ENCODE measurements at places on chromosomes 7 and 10. TPM values are rescaled to one million over a fixed set of nuclear protein-coding genes. Genes with fewer than 3 reads are reported as not detected.

HMX2 gene
- not detected for total RNA-seq

PCGF5 gene
- total RNA-seq: 18.1 TPM

NANOS1 gene
- total RNA-seq: under 0.01 TPM

CCDC172 gene
- total RNA-seq: not detected

- peak; percentile 75 for DNase-seq
These were observed 249.4 kb downstream of the TCF7L2 start for GRCh38 chr10:113199459-113199858.

DNA sequence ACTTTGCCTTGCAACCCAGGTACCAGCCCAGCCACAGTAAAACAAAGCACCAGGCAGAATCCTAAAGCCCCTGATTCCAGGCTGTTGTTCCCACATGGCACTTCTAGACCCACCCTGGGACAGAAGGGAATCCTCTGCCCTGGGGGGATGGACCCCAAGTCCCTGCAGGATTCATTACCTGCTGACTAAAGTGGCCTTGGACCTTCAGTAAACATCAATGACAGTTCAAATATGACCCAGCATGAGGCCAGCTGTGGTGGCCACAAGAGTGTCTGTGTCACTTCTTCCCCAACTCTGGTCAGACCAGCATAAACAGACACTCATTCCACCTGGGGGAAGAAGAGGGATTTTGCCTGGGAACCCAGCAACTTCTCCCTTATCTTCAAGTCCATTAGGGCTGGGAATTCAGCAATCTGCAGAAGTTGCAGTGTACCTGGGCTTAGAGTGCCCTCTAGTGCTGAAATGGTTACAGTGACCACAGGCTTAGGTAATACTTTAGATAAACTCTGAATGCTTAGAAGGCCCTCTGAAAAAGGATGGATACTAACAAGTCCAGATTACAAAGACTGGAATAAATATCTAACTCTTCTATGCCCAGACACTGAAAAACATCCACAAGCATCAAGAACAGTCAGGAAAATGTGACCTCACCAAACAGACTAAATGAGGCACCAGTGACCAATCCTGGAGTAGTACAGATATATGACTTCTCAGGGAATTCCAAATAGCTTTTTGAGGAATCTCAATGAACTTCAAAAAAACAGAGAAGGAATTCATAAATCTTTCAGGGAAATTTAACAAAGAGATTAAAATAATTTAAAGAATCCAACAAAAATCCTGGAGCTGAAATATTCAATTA lies 108.5 kb upstream of the TMEM168 start:
- DNase-seq: peak; percentile 76

DNA sequence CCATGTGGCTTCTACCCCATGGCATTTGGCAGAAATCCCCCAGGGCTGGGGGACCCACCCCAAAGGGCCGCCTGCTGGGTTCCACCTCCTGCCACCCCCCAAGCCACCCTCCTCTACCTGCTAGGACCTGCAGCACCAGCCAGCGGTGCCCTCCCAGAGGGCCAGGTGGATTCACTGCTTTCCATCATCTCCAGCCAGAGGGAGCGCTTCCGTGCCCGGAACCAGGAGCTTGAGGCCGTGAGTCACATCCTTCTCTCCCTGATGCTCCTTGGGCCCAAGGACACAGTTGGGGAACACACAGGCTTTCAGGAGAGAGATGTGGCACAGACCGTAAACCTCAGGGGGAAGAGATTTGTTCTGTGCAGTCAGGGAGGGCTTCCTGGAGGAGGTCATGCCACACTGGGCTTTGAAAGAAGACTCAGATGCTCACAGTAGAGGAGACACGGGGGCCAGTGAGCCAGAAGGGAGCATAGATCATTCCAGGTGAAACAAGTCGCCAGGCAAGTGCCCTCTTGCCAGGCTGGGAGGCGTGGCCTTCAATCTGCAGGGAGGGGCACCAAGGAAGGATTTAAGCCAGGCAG lies 11.5 kb upstream of the SH2B2 start:
- DNase-seq: no peak

DNA sequence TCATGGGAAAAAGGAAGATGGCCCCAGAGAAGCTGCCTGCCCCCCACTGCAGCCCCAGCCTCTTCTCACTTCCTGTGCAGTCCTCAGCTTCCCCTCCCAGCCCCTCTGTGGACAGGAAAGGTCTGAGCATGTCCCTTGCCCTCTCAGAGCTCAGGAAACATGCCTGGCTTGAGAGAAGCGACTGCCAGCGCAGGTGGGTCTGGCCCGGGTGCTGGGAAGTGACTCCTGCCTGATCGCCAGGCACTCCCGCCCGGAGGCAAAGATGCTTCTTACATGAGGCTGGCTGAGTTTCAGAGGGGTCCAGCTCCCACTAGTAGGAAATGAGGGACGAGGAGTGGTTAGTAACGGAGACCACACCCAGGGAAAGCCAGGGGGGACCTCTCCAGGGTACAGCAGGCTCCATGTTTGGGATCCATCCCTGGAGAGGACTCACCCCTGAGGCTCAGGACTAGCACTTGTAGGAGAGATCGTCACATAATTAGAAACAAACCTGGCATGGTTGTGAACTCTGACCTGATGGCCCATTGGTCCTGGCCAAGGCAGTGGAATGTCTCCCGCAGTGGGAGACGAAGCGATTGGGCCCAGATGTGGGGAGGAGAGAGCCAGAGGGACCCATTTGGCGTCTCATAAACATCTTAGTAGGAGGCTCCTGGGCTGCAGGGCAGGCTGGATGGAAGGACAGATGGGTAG lies 12.3 kb downstream of the ELN start:
- DNase-seq: no peak

- no peak for DNase-seq
These were observed 874 bp upstream of the BAMBI start for GRCh38 chr10:28676326-28676967.

DNA sequence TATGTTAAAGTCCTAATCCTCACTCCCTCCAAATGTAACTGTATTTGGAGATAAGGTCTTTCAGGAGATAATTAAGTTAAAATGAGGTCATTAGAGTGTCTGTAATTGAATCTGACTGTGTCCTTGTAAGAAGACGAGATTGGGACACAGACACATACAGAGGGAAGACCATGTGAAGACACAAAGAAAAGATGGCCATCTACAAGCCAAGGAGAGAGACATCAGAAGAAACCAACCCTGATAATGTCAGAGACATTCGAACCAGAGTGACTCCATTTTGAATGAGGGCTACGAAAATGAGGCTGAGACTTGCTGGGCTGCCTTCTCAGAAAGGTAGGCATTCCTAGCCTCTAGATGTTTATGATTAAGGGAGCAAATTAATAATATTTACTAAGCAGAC lies 542 bp upstream of the SAMD9L start:
- no peak for DNase-seq

Measured in IMR-90 (cell line).